NCI-H510A treated with DMSO at 0.1 percent for 48 hours (cell line): ENCODE measurements at places on chromosomes 2 and 18.

GRCh38 chr18:68220458-68220857, 494.4 kb downstream of the TMX3 start:
- no peak for DNase-seq

DNA sequence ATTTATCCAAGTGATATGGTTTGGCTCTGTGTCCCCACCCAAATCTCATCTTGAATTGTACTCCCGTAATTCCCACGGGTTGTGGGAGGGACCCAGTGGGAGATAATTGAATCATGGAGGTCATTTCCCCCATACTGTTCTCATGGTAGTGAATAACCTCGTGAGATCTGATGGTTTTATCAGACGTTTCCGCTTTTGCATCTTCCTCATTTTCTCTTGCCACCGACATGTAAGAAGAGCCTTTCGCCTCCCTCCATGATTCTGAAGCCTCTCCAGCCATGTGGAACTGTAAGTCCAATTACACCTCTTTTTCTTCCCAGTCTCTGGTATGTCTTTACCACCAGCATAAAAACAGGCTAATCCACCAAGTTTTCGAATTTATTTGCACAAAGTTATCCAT, 20.3 kb upstream of the CHST10 start:
- DNase-seq = no peak

DNA sequence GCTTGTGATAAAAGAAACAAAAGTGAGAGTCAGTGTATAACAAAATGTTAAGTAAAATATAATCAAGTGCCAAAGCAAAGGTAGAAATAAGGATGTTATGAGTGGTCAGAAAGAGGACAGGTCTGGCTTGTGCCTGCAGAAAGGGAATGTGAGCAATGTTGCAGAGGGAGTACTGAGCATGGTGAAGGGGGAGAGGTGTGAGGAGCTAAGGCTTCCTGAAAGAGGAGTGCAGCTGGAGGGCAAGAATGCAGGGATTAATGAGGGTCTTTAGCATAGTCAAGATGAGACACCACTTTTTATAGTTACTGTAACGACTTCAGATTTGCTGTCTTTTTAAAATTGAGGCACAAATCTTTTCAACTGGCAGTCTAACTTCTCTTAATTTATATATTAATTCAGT, 22.0 kb upstream of the FIGN start:
- no peak for DNase-seq

DNA sequence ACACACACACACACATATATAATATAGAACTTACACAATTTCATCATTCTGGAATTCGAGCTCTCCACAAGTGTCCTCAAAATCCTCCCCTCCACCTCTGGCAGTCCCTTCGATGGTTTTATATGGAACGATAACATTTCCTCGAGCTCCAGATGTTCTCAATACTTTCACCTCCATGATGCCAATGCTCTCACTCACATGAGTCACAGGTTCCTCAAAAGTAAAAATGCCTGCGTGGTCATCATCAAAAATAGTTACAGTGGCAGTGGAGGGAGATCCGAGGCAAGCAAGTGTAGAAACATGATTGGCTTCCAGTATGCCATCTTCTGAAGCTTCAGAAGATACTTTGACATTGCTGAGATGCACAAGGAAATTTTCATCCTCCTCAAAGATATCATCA, 23.5 kb downstream of the SLC8A1 start:
- no peak for DNase-seq

DNA sequence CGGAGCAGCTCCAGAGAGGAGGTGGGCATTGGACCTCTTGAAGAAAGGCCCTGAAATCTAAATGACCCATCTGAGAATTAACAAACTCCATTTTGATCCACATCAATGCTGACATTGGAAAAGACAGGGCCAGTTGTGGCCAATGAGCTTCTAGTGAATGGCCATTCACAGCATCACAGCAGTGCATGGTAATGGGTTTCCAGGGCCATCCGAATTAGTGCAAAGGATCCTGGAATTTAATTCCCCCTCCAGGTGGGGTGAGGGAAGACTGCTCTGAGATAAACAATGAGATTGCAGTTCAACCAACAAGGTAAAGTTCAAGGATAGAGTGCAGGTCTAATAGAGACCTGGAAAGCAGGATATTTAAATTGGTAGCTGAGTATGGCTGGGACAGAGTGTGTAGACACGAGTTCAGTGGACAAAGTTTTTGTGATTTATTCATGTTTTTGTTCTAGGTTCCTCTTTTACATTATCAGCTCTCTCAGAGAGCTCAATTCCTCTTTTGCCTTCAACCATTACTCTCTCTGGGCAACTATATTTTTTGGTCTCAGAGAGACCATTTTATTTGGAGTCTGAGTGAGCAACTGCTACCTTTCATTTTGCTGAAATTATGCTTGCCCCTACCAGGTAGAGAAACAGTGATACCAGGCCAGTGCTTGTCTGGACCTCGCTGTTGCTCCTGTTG, 5.0 kb downstream of the TACR1 start:
- no peak for DNase-seq

- no peak for DNase-seq
Measured at GRCh38 chr2:174599310-174599921, 1.8 kb upstream of the WIPF1 start.

- DNase-seq = peak; percentile 5
Measured at GRCh38 chr2:133884739-133885381, 316.6 kb upstream of the NCKAP5 start.

DNA sequence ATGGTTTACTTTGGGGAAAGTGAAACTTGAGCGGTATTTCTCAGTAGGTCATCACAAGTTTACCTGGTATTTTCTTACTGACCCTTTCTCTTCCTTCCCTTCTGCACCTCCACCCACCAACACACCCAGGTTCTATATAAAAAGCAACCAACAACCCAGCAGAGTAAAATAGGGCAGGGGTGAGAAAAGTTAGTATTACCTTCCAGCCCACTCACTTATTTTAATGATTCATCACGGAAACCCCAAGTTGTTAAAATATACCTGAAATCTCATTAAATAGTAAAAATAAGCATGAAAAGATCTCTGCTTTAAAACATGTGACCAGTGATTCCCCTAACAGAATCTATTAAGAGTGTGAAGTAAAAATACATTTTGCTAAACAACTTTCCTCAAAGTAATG, 306.1 kb downstream of the ZEB2 start:
- no peak for DNase-seq

GRCh38 chr2:30382995-30383394, 64.1 kb upstream of the LCLAT1 start:
- peak; percentile 32 for DNase-seq

DNA sequence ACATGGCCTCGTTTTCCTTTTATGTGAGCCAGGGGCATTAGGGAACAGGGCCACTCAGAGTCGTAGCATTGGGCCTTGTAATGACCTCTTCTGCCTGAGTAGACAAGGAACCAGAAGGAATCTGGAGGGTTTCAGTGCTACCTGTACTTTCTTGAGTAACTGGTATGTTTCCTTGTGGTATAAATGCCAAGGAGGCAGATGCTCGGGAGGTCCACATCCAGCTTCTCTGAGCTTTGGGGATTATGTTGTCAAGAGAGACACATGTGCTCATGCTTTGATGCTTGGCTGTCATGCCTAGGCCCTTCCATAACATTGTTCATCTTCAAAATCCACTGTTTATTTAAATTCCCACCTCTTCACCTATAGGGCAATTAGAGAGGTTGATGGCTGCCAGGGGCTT, 26.3 kb downstream of the FOSL2 start:
- no peak for DNase-seq
